H1 (cell line): ENCODE measurements at places on chromosomes 16 and 17. TPM values are rescaled to one million over a fixed set of nuclear protein-coding genes. Genes with fewer than 3 reads are reported as not detected.

- no peak for DNase-seq
- H3K4me1 ChIP-seq: no peaks in the 10 kb centered on the region
- no peak overlapping the region for H3K4me3 ChIP-seq
- H3K27ac ChIP-seq: no peak overlapping the region
Observed at GRCh38 chr17:18866866-18867813, 9.2 kb downstream of the PRPSAP2 start.

DNA sequence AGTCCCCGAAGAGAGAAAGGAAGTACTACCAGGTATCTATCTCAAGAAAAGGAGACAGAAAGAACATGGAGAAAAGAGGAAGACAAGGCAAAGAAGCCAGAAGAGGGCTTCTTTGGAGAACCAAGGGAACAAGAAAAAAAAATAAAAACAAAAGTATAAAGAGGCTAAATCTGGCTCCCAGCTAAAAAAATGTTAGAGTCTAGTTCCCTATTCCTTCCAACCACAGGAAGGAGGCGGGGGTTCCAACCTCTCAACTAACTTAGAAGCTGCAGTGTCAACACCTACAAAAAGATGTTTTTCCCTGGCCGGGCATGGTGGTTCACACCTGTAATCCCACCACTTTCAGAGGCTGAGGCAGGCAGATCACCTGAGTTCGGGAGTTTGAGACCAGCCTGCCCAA is 13.4 kb downstream of the UTP6 start:
- H3K27ac ChIP-seq: no peak overlapping the region
- H3K4me1 ChIP-seq: no peaks in the 10 kb centered on the region
- DNase-seq: no peak
- H3K27me3 ChIP-seq: no peaks in the 10 kb centered on the region
- H3K36me3 ChIP-seq: peaks cover 31% of the 10 kb centered on the region

GRCh38 chr16:14378131-14378551 is 251.9 kb downstream of the PARN start:
- no peaks in the 10 kb centered on the region for H3K27me3 ChIP-seq
- H3K36me3 ChIP-seq: no peaks in the 10 kb centered on the region
- DNase-seq: no peak
- H3K27ac ChIP-seq: no peak overlapping the region
- no peaks in the 10 kb centered on the region for H3K4me1 ChIP-seq

DNA sequence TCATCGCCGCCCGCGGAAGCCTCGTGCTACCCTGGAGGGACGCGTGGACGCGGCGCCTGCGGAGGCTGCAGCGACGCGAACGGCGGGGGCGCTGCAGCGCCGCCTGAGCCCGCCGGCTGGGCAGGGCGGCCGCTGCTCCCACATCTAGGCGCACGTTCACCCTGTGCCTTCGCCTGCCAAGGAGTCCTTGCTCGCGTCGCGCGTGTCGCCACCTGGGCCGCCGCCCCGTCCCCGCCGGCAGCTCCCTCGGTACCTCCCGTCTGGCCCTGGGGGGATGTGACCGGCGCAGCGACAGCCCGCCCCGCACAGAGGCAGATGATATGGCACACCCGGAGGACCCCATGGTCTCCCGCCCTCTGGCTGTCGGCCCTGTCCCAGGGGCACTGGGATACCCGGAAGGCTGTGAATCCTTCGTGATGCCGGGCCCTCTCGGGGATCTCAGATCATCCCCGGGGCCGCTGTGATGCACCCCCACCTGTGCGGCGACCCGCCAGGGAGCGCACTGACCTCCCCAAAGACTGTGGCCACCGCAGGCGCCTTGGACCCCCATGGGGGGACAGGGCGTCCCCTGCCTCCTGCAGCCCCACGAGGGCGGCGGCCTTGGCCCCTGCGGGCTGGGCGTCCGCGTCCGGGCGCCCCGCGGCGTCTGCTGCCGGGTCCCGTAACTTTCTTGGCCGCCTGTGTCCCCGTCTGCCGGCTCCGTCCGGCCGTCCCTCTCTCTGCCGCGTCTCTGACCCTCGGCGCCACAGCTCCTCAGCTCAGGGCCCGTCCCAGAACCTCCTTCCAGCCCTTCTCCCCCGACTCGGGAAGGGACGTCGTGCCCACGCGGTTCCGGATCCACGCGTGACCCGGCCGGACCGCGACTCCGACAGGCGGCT is 689 bp upstream of the TBC1D24 start:
- peaks cover 25% of the 10 kb centered on the region for H3K4me1 ChIP-seq
- H3K27me3 ChIP-seq: peaks cover 62% of the 10 kb centered on the region
- H3K36me3 ChIP-seq: no peaks in the 10 kb centered on the region
- no peak overlapping the region for H3K27ac ChIP-seq
- H3K4me3 ChIP-seq: peak overlapping the region; percentile 83

GRCh38 chr17:19686400-19687090 is 29.8 kb downstream of the SLC47A2 start:
- H3K4me1 ChIP-seq: no peaks in the 10 kb centered on the region
- H3K36me3 ChIP-seq: peaks cover under 1% of the 10 kb centered on the region; the same call in 1 of the 2 replicates
- H3K27ac ChIP-seq: no peak overlapping the region
- no peak for DNase-seq

GRCh38 chr17:63609816-63610573 is 9.3 kb downstream of the TACO1 start:
- H3K4me1 ChIP-seq: no peaks in the 10 kb centered on the region
- no peaks in the 10 kb centered on the region for H3K27me3 ChIP-seq
- DNase-seq: no peak

DNA sequence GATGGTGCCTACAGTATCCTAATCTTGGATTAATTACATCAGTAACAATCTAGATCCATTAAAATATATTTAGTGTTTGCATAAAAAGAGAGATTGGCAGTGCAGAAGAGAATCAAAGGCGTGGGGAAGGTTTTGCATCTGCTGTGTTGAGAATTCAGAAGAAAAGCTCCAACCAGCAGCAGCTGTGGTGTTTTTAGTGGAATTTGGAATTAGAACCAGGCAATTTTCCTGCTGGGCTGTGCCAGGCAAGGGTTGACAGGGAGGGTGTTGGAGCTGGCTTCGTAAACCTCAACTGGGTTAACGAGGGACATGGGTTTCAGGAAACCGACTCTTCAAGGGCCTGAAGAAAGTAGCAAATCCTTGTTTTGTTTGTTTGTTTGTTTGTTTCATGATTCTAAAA is 107.8 kb upstream of the WSCD1 start:
- no peaks in the 10 kb centered on the region for H3K4me1 ChIP-seq
- H3K27ac ChIP-seq: no peak overlapping the region
- no peak for DNase-seq
- H3K4me3 ChIP-seq: no peak overlapping the region
- H3K27me3 ChIP-seq: no peaks in the 10 kb centered on the region
- no peaks in the 10 kb centered on the region for H3K36me3 ChIP-seq

DNA sequence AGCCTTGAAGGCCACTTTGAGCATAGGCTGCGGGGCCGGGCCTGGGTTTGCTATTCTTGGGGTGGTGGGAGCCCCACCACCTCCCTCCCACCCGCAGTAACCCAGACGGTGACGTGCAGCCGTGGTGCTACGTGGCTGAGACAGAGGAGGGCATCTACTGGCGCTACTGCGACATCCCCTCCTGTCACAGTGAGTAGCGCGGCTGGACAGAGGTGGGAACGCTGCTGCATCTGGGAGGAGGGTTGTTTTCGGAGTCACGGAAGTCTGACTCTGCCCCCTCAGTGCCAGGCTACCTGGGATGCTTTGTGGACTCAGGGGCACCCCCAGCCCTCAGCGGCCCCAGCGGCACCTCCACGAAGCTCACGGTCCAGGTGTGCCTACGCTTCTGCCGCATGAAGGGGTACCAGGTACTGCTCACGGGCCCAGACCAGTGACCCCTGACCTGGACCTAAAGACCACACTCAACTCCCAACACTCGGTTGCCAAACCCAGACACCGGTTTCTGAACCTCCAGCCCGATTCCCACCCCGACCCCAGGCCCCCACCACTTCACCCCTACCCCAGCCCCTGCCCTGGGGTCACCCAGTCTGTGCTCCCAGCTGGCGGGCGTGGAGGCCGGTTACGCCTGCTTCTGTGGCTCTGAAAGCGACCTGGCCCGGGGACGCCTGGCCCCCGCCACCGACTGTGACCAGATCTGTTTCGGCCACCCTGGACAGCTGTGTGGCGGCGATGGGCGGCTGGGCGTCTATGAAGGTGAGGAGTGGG is 2.1 kb downstream of the KREMEN2 start:
- H3K4me3 ChIP-seq: peak overlapping the region; percentile 51
- H3K4me1 ChIP-seq: peaks cover 24% of the 10 kb centered on the region
- no peak overlapping the region for H3K27ac ChIP-seq
- H3K36me3 ChIP-seq: no peaks in the 10 kb centered on the region

DNA sequence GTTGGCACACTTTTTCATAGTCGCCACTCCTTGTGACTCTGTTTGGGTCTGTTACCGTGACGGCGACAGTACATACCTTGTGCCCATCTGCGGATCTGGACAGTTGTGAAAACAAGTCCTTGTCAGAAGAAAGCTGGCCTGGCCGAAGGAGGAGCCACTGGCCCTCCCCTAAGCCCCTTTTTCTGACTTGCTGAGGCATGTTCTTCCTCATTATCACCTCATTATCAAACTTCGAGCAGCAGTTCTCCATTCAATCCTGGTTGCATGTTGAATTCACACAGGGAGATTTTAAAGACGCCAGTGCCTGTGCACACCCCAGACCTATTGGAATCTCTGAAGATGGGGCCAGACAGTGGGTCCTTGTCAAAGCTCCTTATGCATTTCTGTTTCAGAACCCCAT is 61.1 kb downstream of the CYLD start:
- no peak for DNase-seq
- no peaks in the 10 kb centered on the region for H3K36me3 ChIP-seq
- H3K4me3 ChIP-seq: no peak overlapping the region
- H3K4me1 ChIP-seq: no peaks in the 10 kb centered on the region; the same call in 1 of the 2 replicates

DNA sequence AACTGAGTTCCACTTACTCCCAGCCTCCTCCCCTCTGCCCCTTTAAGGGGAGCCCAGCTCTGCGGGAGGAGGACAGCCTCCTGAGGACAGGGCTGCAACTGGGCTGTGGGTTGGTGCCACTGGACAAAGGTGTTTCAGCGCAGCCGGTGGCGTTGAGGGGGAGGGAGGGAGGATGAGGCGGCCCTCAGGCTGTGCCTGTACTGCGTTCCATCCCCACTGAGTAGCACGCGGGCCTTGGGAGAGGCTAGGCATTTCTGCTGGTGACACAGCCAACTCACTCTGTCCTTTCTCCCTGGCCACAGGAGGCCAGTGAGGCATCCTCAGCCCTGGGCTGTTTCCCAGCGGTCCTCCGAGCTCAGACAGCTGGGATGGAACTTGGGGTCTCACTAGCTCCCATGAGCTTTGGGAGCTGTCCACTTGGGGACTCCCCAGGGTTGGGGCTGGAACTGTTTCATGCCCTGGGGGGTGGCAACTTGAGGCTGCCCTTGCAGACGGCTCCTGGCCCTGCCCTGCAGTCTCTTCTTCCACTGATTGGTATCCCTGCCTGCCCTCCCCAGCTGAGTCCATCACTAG is 70.5 kb downstream of the MPRIP start:
- DNase-seq: no peak
- H3K27ac ChIP-seq: no peak overlapping the region
- H3K4me1 ChIP-seq: peaks cover 5% of the 10 kb centered on the region; the same call in 1 of the 2 replicates
- no peak overlapping the region for H3K4me3 ChIP-seq

DNA sequence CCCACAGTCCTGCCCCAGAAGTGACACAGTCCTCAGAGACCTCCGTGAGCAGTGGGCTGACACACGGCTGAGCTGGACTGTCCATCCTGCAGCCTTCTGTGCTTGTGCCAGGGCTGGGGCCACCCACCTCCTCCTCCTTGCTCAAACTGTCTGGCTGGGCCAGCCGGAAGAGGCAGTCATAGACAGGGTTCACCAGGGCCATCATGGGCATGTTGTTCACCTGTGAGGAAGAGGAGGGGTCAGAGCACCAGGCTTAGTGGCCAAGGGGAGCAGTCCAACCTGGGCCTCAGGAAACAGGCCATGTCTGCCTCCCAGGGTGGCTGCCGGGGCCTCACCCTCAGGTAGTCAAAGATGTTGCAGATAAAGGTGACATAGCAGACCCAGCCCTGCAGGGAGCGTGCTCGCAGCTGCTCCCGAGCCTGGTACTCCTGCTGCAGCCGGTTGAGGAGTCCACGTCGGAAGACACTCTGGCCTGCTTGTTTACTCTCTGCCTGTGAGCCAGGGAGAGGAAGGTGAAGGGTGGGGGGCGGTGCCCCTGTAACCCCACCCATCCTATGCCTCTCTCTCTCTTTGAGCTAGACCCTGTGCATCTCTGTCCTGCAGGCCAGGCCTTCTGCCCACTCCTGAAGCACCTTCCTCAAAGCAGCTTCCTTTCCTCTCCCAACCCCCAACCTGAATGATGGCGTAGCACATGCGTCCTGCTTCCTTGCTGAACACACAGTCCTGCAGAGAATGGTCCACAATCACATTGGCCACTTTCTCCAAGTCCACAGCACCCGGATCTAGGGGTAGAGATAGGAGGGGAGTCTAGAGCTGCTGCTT is 3.4 kb downstream of the MIF4GD start:
- H3K4me1 ChIP-seq: peaks cover 9% of the 10 kb centered on the region; the same call in 1 of the 2 replicates
- H3K27me3 ChIP-seq: no peaks in the 10 kb centered on the region
- H3K27ac ChIP-seq: no peak overlapping the region
- H3K36me3 ChIP-seq: peaks cover 12% of the 10 kb centered on the region

DNA sequence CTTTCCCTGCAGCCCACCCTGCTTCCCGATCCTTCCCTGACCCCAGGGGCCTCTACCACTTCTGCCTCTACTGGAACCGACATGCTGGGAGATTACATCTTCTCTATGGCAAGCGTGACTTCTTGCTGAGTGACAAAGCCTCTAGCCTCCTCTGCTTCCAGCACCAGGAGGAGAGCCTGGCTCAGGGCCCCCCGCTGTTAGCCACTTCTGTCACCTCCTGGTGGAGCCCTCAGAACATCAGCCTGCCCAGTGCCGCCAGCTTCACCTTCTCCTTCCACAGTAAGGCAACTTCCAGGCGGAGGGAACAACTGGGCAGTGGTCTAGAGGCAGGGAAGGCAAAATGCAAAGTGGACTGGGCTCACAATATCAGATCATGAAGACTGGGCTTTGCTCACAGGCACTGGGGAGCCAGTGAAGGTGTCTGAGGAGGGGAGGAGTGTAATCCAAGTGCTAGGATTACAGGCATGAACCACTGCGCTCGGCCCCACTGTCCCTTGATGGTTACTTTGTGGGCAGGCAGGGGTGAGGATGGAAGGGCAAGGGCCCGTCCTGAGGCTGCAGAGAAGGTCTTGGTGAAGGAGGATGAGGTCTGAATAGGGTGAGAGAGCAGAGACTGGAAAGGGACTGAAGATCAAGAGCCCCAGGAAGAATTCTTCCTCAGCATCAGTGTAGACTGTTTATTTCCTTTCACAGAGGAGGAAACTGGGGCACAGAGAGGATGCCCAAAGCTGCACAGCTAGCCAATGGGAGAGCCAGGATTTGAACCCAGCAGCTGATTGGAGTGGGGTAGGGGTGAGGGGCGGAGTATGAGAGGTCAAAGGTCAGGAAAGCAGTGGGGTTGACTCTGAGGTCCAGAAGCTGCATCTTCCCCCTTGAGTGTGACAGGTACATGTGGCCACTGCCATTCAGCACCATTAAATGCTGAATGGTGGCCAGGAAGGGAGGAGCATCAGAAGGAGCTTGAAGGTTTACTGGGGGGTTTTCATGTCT is 16.5 kb upstream of the ADGRG3 start:
- no peaks in the 10 kb centered on the region for H3K4me1 ChIP-seq
- 0 out of 2 replicates have a peak, but pooled peaks cover 3% of the 10 kb centered on the region for H3K27me3 ChIP-seq
- no peak overlapping the region for H3K27ac ChIP-seq
- DNase-seq: no peak
- H3K36me3 ChIP-seq: no peaks in the 10 kb centered on the region
- no peak overlapping the region for H3K4me3 ChIP-seq

- no peak overlapping the region for H3K4me3 ChIP-seq
- no peaks in the 10 kb centered on the region for H3K27me3 ChIP-seq
- DNase-seq: no peak
- H3K27ac ChIP-seq: no peak overlapping the region
Observed at GRCh38 chr16:63337264-63337663, 1301.0 kb upstream of the CDH8 start.

CFAP119 gene
- 5.6 and 7.1 TPM in 2 replicates for polyA plus RNA-seq

INTS2 gene
- 6.3 and 9.4 TPM in 2 replicates for polyA plus RNA-seq

ABCA10 gene
- polyA plus RNA-seq: not detected in 2 replicates

MYH1 gene
- not detected in 2 replicates for polyA plus RNA-seq

NPIPB13 gene
- 4.3 and 6.0 TPM in 2 replicates for polyA plus RNA-seq

PPP1R1B gene
- 21.0 and 22.3 TPM in 2 replicates for polyA plus RNA-seq

RNF167 gene
- polyA plus RNA-seq: 281 and 284 TPM in 2 replicates

TSEN54 gene
- 60.3 and 68.1 TPM in 2 replicates for polyA plus RNA-seq

PSMB10 gene
- polyA plus RNA-seq: 61.9 and 81.7 TPM in 2 replicates
